Endothelial cell of umbilical vein (primary cell): ENCODE measurements at places on chromosomes 13 and 19.

- H3K4me3 ChIP-seq, result no peak overlapping the region
- H3K4me1 ChIP-seq, result no peaks in the 10 kb centered on the region
Measured at GRCh38 chr19:38425222-38425809, 703 bp downstream of the RASGRP4 start.

DNA sequence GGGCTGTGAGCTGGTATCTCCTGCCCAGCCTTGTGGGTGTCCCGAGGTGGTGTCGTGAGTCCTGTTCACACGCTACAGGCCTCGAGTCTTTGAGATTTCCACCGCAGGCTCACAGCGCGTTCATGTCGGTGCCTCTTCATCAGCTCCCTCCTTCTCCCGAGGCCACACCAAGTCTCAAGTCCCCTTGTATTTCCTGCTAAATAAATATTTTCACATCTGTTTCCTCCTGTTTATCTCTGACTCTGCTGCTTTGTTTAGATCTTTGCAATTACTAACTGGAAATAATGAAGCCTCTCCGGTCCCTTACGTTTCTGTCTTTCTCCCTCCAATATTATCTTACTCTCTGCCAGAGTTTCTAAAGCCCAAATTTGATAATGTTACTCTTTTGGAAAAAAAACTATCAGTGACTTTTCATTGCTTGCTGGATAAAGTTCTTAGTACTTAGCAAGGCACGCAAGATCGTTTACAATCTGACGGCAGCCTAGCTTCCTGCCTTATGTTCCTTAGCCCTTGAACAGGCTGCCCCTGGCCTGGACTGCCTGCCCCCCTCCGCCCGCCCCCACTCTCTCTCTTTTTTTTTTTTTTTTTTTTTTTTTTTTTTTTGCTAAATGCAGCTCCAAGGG is 130.5 kb upstream of the RNF113B start:
- peak overlapping the region; percentile 7 for H3K27ac ChIP-seq
- H3K27me3 ChIP-seq, result no peaks in the 10 kb centered on the region
- no peaks in the 10 kb centered on the region for H3K36me3 ChIP-seq
- peaks cover 8% of the 10 kb centered on the region for H3K4me1 ChIP-seq
- peak; percentile 68 for DNase-seq

- H3K36me3 ChIP-seq, result no peaks in the 10 kb centered on the region
- H3K4me3 ChIP-seq, result no peak overlapping the region
- H3K27me3 ChIP-seq, result no peaks in the 10 kb centered on the region
- no peaks in the 10 kb centered on the region for H3K4me1 ChIP-seq
- no peak overlapping the region for H3K27ac ChIP-seq
Measured at GRCh38 chr13:72886272-72887067, 104.5 kb downstream of the PIBF1 start.

DNA sequence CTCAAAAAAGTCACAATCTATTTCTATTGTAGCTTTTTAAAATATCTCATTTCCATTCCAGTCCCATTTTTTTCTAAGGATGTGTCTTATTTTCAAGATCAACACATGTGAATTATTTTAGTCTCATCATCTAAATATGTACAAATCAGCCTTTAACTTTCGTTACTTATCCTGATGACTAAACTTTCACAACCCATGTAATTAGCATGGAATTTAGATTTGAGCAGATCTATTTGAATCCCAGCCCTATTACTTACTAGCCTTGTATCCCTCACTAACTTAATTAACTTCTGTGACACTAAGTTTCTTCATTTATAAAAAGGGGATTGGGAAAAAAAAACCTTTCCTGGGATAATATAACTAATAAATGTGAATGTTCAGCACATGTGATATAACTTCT is 81.1 kb downstream of the UFM1 start:
- no peak overlapping the region for H3K27ac ChIP-seq
- H3K27me3 ChIP-seq, result no peaks in the 10 kb centered on the region
- no peaks in the 10 kb centered on the region for H3K36me3 ChIP-seq
- no peak for DNase-seq
- no peak overlapping the region for H3K4me3 ChIP-seq

- no peaks in the 10 kb centered on the region for H3K4me1 ChIP-seq
- H3K36me3 ChIP-seq, result no peaks in the 10 kb centered on the region
- no peaks in the 10 kb centered on the region for H3K27me3 ChIP-seq
- DNase-seq, result no peak
- H3K27ac ChIP-seq, result no peak overlapping the region
Measured at GRCh38 chr13:101726681-101727080, 274.2 kb downstream of the ITGBL1 start.

GRCh38 chr13:113976711-113977684 is 3.1 kb upstream of the C13orf46 start:
- H3K27ac ChIP-seq, result no peak overlapping the region
- H3K27me3 ChIP-seq, result no peaks in the 10 kb centered on the region
- H3K4me3 ChIP-seq, result no peak overlapping the region

GRCh38 chr13:67935626-67936025 is 705.5 kb upstream of the PCDH9 start:
- no peaks in the 10 kb centered on the region for H3K4me1 ChIP-seq
- no peak overlapping the region for H3K4me3 ChIP-seq
- H3K27me3 ChIP-seq, result no peaks in the 10 kb centered on the region
- no peaks in the 10 kb centered on the region for H3K36me3 ChIP-seq
- no peak for DNase-seq

- H3K4me1 ChIP-seq, result no peaks in the 10 kb centered on the region
- H3K36me3 ChIP-seq, result no peaks in the 10 kb centered on the region
- H3K27me3 ChIP-seq, result no peaks in the 10 kb centered on the region
- H3K27ac ChIP-seq, result no peak overlapping the region
- no peak overlapping the region for H3K4me3 ChIP-seq
Measured at GRCh38 chr13:102945324-102945815, 99.5 kb downstream of the ERCC5 start.

- H3K4me1 ChIP-seq, result no peaks in the 10 kb centered on the region
- H3K4me3 ChIP-seq, result no peak overlapping the region
Measured at GRCh38 chr19:45528149-45528743, 21.0 kb downstream of the VASP start.

DNA sequence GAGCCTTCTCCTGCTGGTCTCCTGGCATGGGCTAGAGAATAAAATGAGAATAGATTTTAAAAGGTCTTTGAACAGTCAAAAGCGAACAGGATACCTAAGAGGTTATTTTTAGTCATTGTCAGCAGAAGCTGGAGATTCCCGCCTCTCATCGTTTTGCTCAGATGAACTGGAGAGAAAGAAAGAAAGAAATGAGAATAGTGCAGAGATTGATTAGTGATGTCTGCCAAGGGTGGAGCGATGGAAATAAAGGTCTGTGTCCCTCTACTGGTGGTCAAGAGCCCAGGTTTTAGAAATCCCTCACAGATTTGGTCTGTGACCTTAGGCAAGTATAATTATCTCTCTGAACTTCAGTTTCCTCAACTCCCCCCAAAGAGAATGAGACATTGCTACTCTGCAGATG is 5.3 kb downstream of the NCAN start:
- H3K27me3 ChIP-seq, result peaks cover 8% of the 10 kb centered on the region
- no peaks in the 10 kb centered on the region for H3K4me1 ChIP-seq
- no peak for DNase-seq
- H3K36me3 ChIP-seq, result no peaks in the 10 kb centered on the region
- H3K27ac ChIP-seq, result no peak overlapping the region

DNA sequence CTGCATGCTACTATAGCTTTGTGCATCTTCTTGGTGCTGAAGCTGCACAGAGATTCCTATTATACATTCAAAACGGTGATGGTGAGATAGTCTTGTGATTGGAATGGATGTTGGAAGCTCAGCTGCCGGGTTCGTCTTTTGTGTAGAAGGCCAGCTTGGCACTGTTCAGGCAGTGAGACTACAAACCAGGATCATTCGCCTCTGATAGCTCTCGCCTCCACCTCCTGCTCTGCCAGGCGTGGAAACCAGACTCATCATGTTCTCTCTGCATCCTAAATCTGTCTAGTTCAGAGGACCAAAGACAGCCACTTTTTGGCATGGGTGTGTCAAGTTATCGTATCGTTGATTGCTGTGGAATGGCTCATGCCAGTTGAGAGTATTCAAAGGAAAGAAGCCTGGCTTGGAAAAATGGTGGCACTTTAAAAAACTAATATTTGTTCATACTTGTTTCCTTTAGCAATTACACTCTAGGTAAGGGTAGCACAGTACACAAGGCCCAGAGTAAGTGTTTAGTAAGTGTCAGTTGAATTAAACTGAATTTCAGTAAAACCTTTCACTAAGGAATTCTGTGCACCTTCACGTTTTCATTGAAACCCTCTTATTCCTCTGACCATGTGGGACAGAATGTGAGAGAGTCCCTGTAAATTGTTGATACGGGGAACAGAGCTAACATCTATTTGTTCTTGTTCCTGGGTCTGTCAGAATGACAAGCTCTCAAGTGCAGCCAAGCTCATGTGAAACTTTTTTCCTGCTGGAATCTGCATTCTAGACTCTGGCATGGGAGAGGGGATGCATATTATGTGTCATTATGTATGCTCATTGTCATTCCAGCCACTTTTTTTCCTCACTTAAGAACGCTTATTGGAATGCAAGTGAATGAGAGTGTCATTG is 69.8 kb downstream of the DPY19L3 start:
- no peaks in the 10 kb centered on the region for H3K4me1 ChIP-seq
- no peak overlapping the region for H3K27ac ChIP-seq
- DNase-seq, result no peak
- no peaks in the 10 kb centered on the region for H3K27me3 ChIP-seq
- H3K4me3 ChIP-seq, result no peak overlapping the region

DNA sequence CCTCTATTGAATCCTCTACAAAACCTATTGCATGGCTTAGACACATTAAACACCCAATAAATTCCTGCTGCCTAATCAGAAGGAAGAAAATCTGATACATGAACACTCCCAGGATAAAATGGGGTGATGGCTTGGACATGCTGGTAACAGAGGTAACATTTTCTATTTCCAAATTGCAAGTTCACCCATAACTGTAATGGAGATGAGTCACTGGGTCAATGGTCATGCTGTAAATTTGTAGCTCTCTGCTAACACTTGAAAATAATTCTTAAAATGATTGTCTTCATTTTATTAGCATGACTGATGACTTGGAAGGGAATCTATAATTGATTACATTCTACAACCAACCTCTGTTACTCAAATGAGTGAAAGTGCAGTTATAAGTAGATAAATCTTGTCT is 434.1 kb downstream of the FGF14 start:
- H3K4me3 ChIP-seq, result no peak overlapping the region
- DNase-seq, result no peak
- H3K27ac ChIP-seq, result no peak overlapping the region

DNA sequence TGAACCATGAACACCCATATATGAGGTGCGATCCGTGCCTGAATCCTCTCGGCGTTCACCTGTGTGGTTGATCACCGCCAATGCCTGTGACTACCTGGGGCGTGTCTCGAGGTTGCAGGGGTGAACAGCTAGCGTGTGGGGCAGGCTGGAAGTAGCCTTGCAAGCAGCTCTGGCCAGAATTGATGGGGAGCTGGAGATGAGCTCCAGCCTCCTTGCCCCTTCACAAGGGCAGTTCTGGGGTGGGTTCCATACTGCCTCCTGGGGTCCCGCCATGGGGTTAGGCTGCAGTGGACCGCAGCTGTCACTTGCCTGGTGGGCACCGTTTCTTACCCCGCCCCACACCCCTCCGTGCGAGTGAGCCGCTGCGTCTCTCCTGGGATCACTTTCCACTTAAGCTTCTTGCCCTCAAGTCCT is 154.5 kb upstream of the SOX1 start:
- H3K4me3 ChIP-seq, result no peak overlapping the region
- H3K4me1 ChIP-seq, result no peaks in the 10 kb centered on the region
- H3K27me3 ChIP-seq, result no peaks in the 10 kb centered on the region
- DNase-seq, result no peak

- H3K27ac ChIP-seq, result no peak overlapping the region
- H3K27me3 ChIP-seq, result no peaks in the 10 kb centered on the region
- H3K4me1 ChIP-seq, result peaks cover 23% of the 10 kb centered on the region
- no peak for DNase-seq
- H3K36me3 ChIP-seq, result no peaks in the 10 kb centered on the region
- H3K4me3 ChIP-seq, result no peak overlapping the region
Measured at GRCh38 chr19:18843960-18844359, 12.2 kb downstream of the UPF1 start.

DNA sequence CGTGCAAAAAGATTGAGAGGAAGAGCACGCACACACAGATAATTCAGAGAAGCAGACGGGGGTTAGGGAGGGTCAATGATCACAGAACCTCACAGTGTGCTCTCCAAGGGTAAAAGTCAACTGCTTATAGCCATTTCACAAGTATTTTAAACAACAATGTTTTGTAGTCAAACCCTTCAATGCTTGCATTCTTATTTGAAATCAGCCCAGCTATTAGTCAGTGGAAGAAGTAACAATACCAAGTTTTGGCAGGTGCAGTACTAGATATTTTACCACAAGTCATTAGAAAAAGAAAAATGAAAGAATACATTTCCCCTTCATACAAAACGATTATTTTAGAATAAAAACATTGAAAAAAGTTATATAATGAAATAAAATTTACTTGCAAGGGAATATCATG is 2.6 kb downstream of the CSNK1A1L start:
- no peak for DNase-seq
- no peak overlapping the region for H3K4me3 ChIP-seq
- no peak overlapping the region for H3K27ac ChIP-seq
- peaks cover 2% of the 10 kb centered on the region for H3K27me3 ChIP-seq
- no peaks in the 10 kb centered on the region for H3K36me3 ChIP-seq

DNA sequence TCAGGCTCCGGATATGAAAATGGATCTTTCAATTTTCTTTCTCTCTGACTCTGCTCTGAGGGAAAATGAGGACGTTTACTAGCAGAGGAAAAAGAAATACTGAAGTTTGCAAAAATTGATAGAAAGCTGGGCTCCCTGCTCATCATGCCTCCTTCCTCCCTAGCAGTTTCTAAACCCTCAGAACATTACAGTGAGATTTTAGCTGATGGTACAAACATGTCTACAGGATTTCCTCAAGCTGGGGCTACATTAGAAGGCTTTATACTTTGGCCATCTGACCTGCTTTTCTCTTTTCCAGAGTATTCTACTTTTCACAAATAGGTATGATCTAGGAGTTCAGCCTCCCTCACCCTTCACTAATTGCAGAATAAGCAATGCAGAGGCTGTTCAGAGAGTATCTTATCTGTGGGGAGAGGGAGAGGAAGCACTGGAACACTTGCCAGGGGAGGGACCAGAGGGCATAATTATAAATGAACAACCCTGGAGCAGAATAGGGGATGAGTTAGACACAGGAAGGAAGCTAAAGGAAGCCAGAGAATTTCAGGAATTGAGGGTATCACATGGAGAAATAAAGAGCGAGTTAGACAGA is 30.0 kb downstream of the CEACAM1 start:
- no peak overlapping the region for H3K27ac ChIP-seq
- no peaks in the 10 kb centered on the region for H3K36me3 ChIP-seq
- H3K27me3 ChIP-seq, result no peaks in the 10 kb centered on the region
- no peak for DNase-seq
- no peaks in the 10 kb centered on the region for H3K4me1 ChIP-seq
